ENCODE measurements at places on chromosomes 3 and 15. TPM values are rescaled to one million over a fixed set of nuclear protein-coding genes. Genes with fewer than 3 reads are reported as not detected.
A peak's percentile ranks its signal among the peaks of the same experiment; 100 is the strongest.

DNA sequence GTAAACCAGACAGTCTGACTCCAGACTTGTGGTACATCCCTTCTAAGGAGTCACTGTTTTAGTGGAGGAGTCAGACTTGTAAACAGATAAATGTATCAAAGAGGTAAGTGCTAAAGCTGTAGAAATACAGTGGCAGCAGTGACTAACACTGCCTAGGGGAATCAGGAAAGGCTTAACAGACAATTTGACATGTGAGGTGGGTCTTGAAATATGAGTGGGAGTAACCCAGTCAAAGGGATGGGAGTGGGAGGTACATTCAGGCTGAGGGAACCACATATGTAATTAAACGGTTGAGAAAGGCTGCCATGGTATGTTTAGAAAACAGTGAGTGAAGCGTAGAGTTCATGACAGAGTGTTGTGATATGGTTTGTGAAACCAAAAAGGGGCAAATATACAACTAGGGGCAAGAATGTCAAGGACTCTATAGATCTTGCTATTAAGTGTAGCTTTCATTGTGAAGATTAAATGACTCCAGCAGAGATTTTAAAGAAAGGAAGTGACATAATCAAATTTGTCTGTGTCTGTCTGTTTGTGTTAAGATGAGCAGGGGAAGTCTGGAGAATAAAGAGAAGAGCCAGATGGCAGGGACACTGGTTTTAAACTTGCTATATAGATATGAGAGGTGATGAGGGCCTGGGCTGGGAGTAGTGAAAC is 11.2 kb upstream of the ALCAM start:
- DNase-seq, result peak; percentile 89

DNA sequence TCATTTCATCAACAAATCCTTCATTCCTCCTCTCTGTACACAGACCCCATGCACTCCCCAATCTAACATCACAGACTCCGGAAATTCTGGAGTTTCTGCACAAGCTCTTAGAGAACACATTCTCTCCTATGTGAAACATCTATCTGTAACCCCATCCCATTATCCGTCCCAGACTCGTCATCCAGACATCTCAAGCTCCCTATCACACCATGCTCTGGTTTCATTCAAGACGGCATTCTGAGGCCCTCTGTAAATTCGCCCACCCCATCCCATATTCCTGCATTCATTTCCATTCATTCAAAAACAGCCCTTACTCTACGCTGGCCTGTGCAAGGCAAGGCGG is 575 bp downstream of the LEO1 start:
- DNase-seq, result no peak

DNA sequence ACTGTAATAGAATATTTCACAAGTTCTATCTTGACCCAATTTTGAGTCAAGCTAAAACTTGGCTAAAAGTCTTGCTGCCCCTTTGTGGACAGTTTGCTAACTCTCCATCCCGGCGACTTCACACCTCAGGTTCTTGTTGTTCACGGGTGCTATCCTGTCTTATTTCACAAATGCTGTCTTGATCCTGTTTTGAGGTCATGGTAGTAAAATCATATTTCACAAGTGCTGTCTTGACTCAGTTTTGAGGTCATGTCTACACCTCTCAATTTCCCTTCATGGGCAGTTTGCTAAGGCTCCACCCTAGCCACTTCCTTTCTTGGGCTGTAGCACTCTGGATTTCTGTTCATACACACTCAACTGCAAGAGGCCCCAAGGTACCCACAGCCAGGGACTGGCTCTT is 45.0 kb upstream of the GK5 start:
- DNase-seq, result no peak

DNA sequence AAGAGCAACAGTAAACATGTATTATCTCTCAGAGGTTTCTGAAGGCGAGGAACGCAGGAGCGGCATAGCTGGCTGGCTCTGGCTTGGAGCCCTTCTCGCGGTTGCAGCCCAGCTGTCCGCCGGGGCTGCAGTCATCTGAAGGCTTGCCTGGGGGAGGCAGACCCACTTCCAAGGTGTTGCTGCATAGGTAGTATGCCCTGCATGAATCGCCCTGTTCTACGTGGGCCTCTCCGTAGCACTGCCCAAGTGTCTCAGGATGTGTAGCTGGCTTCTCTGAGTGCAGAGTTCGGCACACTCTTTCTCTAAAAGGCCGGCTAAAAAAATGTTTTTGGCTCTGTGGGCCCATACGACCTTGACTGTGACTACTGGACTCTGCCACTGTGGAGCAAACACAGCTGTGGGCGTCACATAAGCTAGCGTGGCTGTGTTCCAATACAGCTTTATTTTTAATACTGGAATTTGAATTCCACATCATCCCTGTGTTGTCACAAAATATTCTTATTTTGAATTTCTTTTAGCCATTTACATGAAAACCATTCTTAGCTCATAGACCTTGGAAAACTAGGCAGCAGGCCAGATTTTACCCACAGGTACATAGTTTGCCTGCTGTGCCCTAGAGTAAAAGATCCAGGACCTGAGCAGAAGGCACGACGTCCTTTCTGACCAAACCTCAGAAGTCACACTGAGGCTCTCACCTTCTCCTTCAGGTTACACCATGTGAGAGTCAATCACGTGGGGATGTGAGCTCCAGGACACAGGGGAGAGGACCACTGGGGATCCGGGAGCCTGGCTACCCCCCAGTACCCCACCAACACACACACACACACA is 55.9 kb downstream of the PGPEP1L start:
- no peak for DNase-seq

DNA sequence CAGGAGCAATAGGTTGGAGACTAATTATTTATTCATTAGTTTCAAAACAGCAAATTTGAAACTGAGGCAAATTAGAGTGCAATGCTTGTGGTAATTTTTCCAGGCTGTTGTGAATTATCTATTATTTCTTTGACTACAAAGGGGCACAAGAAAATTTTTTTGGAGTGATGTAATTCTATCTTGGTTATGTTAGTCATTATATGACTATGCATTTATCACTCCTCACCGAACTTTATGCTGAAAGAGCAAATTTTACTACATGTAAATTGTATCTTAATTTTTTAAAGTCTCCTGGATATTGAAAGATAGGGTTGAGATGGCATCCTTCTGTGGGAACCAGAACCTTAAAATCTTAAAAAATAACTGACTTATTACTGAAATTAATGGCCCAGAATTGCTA is 320.0 kb upstream of the ROBO1 start:
- peak; percentile 4 for DNase-seq

- DNase-seq, result no peak
Observed at GRCh38 chr15:49361370-49361769, 61.7 kb upstream of the FGF7 start.

DNA sequence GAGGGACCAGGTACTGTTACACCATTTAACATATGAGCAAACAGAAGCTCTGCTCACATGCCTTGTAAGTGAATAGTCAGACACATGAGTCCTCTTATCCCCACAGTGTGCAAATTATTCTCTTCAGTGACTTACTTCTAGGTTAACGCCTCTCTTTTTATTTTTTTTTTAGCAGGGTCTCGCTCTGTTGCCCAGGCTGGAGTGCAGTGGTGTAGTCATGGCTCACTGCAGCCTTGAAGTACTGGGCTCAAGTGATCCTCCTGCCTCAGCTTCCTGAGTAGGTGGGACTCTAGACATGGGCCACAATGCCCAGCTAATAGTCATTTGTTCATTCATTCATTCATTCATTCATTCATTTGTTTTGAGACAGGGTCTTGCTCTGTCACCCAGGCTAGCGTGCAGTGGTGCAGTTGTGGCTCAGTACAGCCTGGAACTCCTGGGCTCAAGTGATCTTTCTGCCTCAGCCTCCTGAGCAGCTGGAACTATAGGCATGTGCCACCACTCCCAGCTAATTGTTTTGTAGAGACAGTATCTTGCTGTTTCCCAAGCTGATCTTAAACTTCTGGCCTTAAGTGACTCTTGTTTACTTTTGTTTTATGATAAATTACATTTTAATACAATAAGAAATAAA is 94.7 kb downstream of the LRRC28 start:
- DNase-seq, result no peak

GRCh38 chr15:100235030-100235617 is 106.7 kb downstream of the ADAMTS17 start:
- DNase-seq, result no peak

DNA sequence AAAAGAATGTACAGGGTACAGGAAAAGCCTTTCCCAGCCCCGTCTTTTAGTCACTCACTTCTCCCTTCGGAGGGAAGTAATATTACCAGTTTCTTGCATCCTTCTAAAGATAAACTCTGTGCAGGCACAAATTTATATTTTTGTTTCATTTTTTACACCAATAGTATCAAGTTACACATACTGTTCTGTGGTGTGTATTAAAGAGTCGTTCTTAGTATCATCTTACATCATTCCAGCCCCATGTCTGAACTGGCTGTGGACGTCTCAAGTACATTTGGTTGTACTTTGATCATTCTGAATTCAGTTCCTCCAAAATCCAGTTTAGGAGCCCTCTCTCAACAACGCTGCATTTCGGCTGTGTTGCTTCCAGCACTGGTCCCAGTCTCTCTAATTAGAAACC is 68.7 kb downstream of the LMLN start:
- DNase-seq, result no peak

DNA sequence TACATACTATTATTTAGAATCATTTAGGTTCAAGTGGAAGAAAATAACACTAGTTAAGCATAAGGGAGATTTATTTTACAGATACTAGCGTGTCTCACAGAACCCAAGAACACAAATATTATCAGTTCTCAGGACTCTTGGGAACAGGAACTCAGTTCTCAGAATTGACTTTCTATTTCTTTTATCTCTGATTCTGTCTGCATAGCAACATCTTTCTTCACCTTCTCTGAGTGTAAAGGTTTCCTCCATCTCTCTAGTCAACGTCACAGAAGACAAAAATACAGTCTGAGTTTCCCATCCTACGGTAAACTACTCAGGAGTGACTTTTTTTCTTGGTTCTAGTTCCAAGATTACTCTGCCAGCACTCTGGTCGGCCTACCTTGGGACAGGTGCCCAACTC is 220.0 kb downstream of the SV2B start:
- no peak for DNase-seq

DNA sequence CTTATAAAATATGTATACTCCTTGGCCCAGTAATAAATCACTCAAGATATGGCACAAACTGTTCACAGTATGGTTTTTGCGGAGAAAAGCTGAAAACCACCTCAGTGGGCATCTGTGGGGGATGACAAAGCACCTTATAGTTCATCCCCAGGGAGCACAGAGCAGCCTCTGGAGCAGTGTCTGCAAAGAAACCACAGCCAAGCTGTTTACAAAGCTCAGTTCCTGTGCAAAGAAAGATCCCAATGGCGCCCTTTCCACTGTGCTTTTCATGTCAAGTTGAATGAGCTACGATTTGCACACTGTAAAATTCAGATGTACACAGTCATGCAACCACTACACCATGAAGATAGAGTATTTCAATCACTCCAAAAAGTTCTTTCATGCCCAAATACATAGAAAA is 2.5 kb upstream of the EFCC1 start:
- DNase-seq, result no peak

DNA sequence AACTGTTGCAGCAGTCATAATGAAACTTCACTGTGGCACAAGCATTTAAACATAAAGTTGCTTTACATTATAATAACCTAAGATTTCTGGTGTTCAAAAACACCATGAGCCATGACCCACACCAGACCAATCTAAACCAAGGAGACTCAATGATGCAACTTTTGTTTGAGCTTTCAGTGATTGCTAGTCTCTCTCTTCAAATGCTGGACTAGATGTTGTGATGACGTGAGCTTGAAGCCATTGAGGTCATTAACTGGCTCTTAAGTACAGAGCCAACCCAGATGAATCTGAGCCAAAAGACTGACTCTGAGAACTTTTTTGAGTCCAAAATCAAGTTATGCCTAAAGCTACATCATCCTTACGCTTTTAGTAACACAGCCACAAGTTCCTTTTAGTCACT is 36.5 kb downstream of the ATR start:
- no peak for DNase-seq

GRCh38 chr3:14929310-14930074 is 17.9 kb upstream of the NR2C2 start:
- DNase-seq, result no peak

- peak; percentile 61 for DNase-seq
Observed at GRCh38 chr15:74869726-74870407, 3.3 kb downstream of the SCAMP2 start.

DNA sequence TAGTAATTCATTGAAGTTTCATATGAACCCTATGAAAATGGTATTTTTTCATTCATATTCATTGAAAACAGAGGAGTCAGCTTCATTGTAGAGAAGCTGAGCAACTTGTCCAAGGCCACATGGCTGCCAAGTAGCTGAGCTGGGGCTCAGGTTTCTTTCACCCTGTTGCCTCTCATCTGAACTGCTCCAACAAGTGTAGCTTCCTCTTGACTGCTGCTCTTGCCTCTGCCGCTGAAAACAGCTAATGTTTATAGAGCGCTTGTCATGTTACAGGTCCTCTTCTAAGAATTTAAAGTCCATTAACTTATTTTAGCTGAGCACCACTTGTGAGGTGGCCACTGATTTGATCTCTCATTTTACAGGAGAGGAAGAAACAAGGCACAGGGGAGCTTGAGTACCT is 81.1 kb downstream of the PDCD6IP start:
- no peak for DNase-seq

GRCh38 chr15:81480645-81481053 is 106.6 kb upstream of the TMC3 start:
- peak; percentile 57 for DNase-seq

DNA sequence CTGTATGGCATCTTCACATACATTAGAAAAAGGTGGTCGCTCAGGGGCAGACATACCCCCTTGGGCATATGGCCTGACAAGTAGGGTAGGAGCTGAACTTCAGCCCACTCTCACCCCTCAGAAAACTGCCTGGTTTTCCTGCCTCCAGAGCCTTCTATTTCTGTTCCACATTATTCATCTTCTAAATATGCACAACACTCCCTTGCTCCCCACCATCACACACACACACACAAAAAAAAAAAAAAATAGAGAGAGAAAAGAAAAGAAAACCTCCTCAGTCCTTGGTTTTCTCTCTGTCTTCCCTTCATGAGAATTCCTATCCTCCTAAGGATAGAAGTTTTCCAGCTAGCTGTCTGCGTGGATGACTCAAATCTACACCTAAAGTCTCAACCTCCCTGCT is 5.6 kb upstream of the ROPN1 start:
- peak; percentile 5 for DNase-seq

- DNase-seq, result no peak
Observed at GRCh38 chr3:171363202-171363601, 97.0 kb downstream of the TNIK start.

GRCh38 chr3:127396473-127396872 is 108.6 kb upstream of the PRR20G start:
- DNase-seq, result no peak

The PARL gene
- total RNA-seq, result 39.9 TPM

The LRIG1 gene
- total RNA-seq, result 56.7 TPM

The CYP11A1 gene
- total RNA-seq, result not detected

The SAXO2 gene
- total RNA-seq, result not detected

The KNSTRN gene
- total RNA-seq, result 201 TPM

The RGMA gene
- total RNA-seq, result not detected

The RPSA gene
- total RNA-seq, result 2,841 TPM

The CDC25A gene
- total RNA-seq, result 16.9 TPM

The C2CD4A gene
- not detected for total RNA-seq

The RBP2 gene
- total RNA-seq, result not detected

The PLSCR5 gene
- not detected for total RNA-seq

The SH2D7 gene
- not detected for total RNA-seq

The ARHGAP31 gene
- total RNA-seq, result 4.2 TPM
